ENCODE measurements at places on chromosomes 3 and 15.

DNA sequence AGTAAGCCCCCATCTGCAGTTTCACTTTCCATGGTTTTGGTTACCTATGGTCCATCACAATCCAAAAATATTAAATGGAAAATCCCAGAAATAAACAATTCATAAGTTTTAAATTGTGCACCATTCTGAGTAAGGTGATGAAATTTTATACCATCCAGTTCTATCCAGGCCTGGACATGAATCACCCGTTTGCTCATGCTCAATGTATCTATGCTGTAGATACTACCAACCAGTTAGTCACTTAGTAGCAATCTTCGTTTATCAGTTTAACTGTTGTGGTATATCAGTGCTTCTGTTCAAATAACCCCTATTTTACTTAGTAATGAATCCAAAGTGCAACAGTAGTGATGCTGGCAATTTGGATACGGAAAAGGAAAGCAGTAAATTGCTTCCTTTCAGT is 381.9 kb upstream of the AGTR1 start:
- no peak for DNase-seq

DNA sequence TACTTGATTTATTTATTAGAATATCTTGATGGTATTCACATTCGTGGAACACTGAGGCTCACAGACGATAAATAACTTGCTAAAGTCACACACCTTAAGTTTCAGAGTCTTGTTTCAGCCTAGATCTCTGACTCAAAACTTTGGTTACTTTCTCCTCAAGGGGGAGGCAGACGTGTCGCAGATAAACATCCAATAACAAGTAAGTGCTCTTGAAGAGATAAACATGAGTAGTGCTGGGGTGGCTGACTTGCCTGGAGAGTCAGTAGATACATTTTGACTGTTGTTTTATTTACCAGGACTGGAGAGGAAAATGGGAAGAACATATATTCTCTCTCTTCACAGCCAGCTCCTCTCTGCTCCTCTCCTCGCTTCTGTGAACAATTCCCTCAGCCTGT is 31.3 kb downstream of the FBXO45 start:
- DNase-seq: peak; percentile 61

GRCh38 chr3:76958274-76958673 is 81.6 kb upstream of the ROBO2 start:
- DNase-seq: no peak

GRCh38 chr15:35320911-35321310 is 225.1 kb downstream of the DPH6 start:
- DNase-seq: no peak

GRCh38 chr15:88878720-88879184 is 16.6 kb downstream of the HAPLN3 start:
- peak; percentile 42 for DNase-seq

DNA sequence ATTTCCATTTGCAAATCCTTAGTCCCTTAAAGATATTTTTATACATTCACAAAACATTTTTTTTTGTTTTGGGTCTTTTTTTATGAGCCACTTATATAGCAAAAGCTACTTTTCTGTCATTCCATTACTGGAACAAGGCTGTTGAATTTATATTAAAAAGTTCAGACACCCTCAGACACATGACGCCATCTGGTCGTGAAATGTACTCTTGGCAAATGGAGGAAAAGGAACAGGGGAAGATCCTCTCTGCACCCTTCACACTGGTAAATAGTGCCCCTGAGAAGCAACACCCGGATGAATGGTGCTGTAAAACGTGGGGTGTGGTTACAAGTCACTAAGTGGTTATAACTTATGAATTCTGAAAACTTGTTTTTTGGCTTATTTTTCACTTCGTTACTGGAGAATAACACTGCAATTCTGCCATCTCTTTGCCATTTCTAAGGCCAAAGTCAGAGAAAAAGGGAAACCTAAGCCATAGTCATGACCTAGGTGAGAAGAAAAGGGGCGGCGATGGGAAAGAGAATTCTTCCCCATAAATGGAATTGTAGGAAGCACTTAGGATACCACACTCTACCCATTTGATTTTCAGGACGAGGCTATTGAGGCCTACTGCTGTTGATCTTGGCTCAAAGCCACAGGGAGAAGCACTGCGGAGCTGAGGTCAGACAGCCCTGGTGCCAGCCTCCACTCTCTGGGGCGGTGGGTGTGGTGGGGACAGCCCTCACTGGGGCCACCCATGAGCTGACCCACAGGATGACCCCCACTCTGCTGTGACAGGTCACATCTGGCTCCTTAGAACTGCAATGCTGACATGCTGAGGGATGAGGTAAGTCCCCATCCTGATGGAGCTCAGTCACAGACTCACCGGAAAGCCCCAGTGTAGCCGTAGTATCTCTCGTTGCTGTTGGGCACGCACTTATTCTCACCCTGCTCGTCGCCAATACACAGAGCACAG is 21.9 kb downstream of the LTF start:
- no peak for DNase-seq

DNA sequence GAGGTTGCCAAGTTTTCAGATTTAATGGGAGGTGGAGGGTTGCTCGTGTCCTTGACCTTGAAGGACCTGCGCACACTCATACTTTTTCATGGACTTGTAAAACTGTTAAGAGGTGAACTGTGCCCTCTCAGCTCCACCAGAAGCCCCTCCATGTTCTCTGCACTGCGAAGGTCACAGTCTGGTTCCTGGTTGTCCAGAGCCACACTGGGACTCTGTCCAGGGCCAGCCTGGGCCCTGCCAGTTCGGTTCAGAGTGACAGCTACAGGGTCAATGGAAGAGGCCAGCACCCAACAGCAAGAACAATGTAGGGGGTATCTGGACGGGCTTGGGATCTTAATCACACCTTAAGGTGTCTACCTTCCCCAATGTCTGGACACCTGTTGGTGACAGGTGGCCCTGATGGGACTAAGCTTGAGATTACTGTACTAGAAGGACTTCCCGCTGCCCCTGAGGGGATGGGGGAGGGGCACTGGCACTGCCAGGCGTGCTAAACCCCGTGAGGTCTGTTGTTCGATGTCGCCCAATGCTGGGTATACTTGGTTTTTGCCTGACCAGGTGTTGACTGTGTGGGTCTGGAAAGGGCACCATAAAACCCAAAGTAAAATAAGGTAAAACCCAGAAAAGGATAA is 34.7 kb downstream of the GRK7 start:
- no peak for DNase-seq

GRCh38 chr15:74410502-74410901 is 23.3 kb downstream of the SEMA7A start:
- no peak for DNase-seq

DNA sequence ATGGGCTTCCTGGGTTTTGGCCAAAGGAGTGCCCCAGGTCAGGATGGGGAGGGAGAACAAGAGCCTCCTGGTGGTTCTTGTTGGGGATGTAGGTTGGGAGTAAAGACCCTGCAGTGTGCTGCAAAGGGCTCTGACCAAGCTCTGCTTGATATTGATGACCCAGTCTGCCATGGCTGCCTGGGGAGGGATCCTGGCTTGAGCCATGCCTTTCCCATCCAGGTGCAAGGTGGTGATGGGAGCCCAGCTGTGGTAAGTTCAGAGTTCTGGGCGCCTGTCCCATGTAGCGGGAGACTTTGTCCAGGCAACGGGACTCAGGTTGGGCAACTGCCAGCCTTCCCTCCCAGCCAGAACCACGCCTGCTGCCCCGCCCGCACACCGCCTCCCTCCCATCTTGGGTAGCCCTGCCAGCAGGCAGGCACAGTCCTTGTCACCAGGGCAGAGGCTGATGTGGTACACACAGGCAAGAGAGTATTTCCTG is 2.6 kb downstream of the GNAI2 start:
- DNase-seq: peak; percentile 82

DNA sequence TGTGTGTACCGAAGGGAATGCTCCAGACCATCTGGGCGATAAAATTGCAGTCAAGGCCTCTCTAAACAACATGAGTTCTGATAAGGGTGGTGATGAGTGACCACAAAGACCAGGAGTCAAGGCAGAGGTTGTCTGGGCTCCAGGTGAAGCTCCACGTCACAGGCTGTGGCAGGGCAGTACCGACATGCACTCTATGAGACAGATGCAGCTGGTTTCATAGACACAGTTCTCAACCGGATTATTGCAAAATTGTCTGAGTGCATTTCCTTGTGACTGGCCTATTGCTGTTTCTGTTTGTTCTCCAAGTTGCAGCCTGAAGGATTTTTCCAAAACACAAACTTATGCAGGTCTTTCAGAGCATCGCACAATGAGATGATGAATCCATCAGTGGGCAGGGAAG is 157.5 kb upstream of the HES1 start:
- no peak for DNase-seq

DNA sequence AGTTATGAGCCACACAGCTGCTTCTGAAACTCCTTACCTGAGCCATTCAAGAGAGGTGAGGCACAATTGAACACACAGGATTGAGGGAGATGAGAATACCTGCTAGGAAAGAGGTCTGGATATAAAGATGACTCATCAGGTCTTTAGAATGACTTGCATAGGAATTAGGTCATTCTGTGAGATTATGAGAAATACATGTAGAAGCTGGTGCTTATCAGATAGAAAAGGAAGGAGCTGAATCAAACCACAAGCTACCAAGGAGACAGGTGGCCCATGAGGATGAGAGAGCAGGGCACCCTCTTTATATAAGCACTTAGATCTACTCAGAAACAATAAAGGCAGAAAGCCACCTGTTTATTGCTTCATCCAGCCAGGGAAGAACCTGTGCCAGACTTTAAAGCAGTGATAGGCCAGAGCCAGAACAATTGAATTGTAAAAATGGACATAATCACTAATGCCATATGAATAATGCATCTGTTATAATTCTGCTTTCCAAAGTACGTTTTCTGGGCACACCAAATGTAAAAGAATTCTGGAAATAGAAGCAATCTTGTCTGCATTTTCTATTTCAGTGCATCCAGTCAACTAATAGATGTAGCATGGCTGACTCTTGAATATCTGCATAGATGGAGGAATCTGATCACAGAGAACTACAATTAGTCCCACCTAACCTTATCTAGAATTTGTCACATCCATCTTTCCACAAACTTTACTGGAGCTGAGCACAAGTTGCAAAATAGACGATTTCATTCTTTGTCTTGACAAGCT is 74.9 kb downstream of the PIK3R4 start:
- peak; percentile 28 for DNase-seq

- DNase-seq: peak; percentile 36
Observed at GRCh38 chr3:69425249-69425648, 39.4 kb upstream of the FRMD4B start.

GRCh38 chr15:68415501-68416157 is 16.3 kb downstream of the ITGA11 start:
- peak; percentile 67 for DNase-seq

DNA sequence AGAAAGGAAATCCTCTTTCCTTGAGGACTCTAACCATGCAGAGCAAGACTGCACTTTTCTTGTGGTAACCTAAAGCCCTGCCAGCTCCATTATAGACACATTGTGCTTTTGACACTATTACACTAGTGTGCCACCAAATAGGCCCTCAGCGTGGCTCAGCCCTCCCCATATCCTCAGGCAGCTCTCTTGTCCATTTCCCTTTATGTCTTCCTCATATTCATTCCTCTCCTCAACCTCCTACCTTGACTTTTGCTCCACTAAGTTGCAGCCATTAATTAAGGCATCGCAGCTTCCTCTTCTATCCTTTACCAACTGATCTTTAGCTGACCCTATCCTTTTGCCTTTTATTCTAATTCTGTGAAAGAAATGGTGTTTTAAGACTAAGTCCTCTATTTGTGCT is 3.7 kb downstream of the ATG7 start:
- no peak for DNase-seq

GRCh38 chr15:73936181-73936580 is 9.9 kb downstream of the LOXL1 start:
- DNase-seq: no peak

DNA sequence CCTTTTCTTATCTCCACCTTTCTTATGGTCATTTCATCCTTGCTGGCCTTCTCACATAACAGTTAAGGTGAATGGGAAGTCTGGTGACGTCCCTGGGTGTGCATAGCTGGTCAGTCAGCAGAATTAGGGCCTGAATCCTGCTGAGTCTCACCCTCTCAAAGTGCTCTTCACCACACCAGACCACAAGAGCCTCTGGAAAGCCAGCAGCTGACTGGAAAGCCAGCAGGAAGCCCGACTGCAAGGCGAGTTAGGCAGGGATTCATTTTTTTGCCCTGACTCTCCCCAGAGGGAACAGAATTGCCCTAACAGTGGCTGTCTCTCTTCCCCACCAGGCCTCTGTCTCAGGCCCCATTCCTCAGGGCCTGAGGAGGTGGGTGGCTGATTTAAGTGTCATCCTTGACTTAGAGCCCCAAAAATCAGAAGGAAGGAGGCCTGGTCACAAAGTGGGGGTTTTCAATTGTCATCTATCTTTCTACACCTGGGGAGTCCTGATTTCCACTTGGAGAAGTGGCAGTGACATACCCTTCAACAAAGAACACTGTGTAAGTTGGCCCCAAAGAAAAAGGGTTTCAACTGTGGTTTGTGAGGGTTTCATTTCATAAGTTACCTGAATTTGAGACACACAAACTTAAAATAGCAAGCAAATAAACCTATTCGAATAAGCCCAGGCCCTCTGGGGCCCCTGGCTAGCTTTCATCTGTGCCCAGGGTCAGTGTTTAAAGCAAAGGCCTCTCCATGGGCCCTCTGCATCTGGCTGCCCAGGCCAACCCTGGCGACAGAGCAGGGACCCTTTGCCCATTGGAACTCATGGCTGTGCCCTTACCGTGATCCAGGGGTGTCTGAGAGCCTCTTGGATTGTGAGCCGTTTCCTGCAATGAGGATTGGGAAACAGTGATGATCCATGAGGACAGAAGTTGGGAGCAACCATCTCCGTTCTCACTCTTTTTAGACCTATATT is 90.5 kb upstream of the HERC1 start:
- no peak for DNase-seq

GRCh38 chr3:123893012-123893411 is 8.9 kb upstream of the MYLK start:
- no peak for DNase-seq

DNA sequence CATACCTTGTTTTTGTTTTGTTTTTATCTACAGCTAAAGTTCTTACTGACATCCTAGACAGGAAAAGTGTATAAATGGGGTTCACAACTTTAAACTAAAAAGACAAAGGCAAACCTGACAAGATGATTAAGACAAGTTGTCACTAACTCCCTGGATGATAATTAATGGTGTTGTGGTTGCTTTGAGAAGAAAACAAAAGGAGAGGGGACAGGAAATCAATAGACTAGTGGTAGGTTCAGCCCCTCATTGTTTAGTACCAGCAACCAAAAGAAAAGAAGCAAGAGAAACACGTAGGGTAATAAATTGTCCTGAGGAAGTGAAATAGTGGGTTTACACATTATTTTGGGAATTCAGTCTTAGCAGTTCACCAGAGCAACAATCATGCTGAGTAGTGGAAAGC is 78.8 kb downstream of the BFSP2 start:
- no peak for DNase-seq

DNA sequence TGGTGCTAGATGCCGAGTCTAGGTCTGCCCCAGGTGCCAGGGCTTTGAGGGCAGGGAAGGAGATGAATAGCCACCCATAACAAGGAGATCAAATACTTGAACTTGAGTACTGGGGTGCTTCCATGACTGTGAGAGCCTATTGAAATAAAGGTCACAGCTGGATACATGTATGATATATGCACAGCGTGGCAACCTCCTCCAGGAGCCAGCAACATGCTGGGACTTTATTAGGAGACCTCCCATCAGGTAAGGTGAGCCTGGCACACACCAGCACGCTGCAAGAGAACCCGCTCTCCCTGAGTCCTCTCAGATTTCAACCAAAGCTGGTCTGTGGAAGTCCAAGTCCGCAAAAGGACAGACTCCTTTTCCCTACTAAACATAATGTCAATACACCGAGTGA is 10.5 kb upstream of the HES1 start:
- DNase-seq: no peak

GRCh38 chr3:98026425-98027084 is 8.6 kb downstream of the GABRR3 start:
- no peak for DNase-seq

- DNase-seq: peak; percentile 89
Observed at GRCh38 chr15:28933710-28934445, 48.1 kb downstream of the APBA2 start.

GRCh38 chr15:87597346-87598052 is 659.0 kb downstream of the NTRK3 start:
- DNase-seq: peak; percentile 1

Measured in hematopoietic multipotent progenitor cell treated with erythropoietin and hydrocortisone succinate and interleukin-3 and kit ligand, for 8 days (in vitro differentiated cells).